T-helper 22 cell (primary cell): ENCODE measurements at places on chromosomes 2 and 18.
A peak's percentile ranks its signal among the peaks of the same experiment; 100 is the strongest.

DNA sequence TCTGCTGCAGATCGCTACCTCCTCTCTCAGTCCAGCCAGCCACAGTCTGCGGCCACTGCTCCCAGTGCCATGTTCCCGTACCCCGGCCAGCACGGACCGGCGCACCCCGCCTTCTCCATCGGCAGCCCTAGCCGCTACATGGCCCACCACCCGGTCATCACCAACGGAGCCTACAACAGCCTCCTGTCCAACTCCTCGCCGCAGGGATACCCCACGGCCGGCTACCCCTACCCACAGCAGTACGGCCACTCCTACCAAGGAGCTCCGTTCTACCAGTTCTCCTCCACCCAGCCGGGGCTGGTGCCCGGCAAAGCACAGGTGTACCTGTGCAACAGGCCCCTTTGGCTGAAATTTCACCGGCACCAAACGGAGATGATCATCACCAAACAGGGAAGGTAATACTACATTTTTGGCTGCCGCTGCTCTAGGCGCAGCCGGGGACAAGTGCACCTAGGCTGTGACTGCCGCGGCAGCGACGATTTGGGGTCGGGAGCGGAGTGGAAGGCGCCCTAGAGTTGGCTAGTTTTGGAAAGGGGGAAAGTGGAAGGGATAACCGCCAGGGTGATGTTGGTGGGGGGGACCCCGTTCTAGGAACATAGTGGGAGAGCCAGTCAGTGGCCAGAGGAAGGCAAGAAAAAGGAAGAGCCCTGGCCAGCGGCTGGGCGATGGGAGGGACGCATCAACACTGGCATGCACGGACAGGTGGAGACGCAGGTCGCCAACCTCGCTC lies 776 bp downstream of the TBR1 start:
- no peak for DNase-seq

GRCh38 chr2:171794918-171795317 lies 99.1 kb downstream of the SLC25A12 start:
- no peak for DNase-seq

DNA sequence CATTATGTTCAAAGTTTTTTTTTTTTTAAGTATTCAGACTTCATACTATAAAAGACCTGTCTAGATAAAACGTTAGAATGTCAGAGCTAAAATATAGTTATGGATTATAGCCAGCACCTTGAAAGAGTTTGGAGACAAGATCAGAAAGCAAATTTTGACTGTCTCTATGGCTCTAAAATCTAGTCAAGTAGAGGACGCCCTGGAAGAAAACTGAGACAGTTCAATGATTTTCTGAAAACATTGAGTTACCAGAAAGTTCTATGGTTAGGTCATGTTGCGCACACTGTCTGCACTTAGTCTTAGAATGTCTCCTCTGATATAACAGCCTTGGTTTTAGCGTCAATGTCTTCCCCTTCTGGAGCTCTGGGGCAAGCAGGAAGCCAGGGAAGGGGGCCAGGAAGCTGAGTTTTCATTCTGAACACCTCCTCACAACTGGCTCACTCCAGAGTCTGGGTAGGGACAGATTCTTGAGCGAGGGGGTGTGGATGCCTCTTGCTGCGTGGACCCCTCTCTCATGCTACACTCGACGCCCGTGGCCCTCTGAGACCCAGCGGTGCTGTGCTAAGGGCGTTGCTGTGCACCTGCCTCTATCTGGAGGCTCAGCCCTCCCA lies 99.5 kb downstream of the RNF144A start:
- DNase-seq: no peak

DNA sequence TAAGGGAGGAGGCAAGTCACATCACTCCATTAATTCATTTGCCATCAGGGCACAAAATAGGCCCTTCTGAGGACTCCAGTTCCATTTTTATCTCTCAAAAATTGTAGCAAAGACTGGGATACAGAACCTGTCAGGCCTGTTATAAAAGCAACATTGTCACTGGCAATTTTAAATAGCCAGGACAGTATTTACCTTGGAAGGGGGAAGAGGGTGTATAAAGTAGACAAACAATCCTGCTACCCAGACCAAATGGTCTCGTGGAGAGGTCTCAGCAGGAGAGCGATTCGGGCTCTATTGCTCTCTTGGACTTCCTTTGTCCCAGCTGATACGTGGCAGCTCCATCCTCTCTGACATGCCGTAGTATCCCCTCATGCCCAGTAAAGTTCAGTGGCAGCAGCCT lies 740.3 kb upstream of the HS6ST1 start:
- DNase-seq: no peak

GRCh38 chr18:70380915-70381896 lies 92.4 kb downstream of the SOCS6 start:
- no peak for DNase-seq

DNA sequence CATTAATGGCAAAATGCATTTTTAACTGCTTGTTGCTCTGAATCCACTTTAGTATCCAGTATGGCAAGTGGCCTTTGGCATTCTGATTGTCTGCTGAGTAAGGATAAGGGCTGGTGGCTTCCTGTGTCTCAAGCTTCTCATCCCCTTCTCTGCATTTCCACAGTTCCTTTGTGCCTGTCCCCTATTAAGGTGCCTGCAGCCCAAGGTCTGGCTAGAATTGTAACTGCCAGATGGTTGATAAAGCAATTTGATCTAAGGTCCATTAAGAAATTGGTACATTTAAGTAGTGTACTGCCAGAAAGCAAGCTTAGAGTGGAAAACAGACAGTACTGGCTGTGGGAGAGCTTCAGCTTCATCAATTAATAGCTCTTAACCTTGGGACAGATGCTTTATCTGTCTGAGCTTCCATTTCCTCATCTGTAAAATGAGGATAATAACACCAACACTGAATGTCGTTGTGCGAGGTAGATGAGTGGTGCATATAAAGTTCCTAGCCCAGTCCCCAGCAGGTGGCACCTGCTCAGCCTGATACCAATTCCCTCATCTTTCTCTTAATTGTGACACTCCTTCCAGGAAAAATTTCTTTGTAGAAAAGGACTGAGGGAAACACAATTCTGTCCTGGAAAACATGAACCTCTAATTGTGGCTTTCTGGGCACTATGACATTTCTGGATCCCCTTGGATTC lies 570.6 kb upstream of the GCFC2 start:
- no peak for DNase-seq

DNA sequence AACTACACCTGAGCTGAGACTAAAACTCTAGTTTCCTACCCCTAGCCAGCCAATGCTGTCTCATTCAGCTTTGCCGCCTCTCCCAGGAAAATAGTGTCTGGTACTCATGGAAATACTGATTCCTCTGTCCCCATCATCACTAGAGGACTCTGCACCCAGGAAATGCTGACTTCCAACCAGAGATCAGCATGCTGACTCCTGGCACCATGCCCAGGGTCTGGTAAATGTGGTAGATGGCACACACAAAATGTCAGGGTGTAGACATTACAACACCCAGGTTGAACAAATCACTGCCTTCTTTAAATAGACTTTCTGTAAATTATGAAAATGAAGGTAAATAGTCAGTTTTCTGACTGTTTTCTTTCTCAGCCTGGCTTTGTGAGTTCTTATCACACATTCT lies 307.3 kb upstream of the CHAC2 start:
- DNase-seq: no peak

DNA sequence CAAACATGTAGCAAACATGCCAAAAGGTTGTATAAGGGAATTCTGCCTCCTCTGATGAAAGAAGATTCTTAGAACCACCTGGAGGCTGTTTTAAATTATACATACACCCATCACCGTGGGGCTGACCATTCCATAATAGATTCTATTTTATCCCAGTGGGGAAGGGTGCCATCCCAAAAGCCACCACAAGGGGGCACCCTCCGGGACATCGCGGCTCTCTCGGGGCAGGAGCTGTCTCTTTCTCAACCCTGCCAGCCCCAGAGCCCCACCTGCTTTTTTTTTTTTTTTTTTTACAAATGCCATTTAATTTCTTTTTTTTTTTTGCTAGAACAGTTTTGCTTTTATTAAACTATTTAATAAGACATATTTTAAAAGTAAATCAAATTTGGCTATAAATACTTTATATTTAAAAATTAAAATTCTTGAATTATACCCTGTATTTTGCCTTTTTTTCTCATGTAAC lies 8.6 kb upstream of the MTCL1 start:
- DNase-seq: peak; percentile 27

GRCh38 chr18:46672062-46672970 lies 15.3 kb upstream of the LOXHD1 start:
- DNase-seq: no peak
